NB4 (cell line): ENCODE measurements at places on chromosomes 11 and 22.
A peak's percentile ranks its signal among the peaks of the same experiment; 100 is the strongest.

DNA sequence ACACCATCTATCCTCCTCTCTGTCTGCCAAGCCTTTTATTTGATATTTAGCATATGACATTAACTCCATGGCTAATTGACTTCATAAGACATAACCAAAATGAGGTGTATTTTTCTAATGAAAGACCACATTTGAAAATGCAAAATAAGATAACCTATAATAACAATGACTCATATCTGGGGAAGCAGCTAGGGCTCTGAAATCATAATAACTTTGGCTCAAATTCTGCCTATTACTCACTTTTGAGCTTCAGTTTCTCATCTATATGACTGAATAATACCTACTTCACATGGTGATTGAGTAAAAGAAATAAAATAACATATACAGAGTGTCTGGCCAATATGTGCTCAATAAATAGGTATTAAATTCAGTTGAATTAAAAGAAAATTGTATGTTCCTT is 1419.8 kb upstream of the TENM4 start:
- DNase-seq = no peak

DNA sequence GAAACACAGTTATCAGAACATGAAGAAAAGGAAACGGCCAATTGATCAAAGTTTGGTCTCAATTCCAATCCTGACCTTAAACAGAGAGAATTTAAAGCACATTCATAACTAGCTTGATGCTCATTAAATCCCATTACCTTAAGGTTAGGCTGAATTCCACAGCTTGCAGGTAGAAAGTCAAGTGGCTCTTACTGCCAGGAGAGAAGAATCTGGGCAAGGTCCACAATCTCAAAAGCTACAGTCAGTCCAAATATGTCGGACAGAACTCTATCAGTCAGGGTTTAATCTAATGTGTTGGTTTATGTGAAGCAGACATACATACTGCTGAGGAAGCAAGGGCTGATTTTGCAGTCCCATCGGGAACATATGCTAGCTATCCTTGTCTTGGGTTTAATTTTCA is 348.8 kb downstream of the SOX6 start:
- no peak for DNase-seq

- no peak for DNase-seq
Observed at GRCh38 chr11:122556605-122557004, 98.9 kb upstream of the UBASH3B start.

DNA sequence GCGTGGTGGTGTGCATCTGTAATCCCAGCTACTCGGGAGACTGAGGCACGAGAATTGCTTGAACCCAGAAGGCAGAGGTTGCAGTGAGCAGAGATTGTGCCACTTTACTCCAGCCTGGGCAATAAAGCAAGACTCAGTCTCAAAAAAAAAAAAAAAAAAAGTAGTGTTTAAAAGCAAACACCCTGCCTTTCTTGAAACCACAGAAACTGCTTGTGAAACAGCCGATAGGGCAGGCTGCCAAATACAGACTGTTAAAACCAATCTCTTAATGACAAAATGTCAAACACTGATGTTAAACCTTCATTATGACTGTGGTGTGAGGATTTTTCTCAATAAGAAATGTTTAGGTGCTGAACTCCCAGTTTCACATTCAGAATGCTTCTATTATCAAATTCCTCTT is 27.3 kb downstream of the MARK2 start:
- peak; percentile 82 for DNase-seq

- DNase-seq = no peak
Observed at GRCh38 chr11:120959189-120959588, 64.7 kb upstream of the TBCEL start.

- no peak for DNase-seq
Observed at GRCh38 chr22:39241794-39242594, 2.8 kb downstream of the PDGFB start.

DNA sequence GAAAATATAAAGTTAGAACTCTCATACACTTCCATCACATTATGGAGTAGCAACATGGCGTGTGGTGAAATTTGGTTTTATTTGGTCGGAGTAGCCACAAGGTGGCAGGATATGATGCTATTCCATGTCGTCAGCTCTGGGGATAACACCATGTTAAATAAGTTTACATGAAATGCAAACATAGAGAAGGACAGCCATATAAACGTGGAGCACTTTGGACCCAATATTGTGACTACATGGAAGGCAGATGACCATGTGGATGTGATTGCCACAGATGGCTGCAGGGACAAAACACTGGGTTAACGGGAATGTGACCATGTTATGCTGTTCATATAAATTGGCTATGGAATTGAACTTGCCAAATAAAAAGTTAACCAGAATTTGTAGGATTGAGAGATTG is 21.0 kb downstream of the OR5M11 start:
- peak; percentile 28 for DNase-seq

DNA sequence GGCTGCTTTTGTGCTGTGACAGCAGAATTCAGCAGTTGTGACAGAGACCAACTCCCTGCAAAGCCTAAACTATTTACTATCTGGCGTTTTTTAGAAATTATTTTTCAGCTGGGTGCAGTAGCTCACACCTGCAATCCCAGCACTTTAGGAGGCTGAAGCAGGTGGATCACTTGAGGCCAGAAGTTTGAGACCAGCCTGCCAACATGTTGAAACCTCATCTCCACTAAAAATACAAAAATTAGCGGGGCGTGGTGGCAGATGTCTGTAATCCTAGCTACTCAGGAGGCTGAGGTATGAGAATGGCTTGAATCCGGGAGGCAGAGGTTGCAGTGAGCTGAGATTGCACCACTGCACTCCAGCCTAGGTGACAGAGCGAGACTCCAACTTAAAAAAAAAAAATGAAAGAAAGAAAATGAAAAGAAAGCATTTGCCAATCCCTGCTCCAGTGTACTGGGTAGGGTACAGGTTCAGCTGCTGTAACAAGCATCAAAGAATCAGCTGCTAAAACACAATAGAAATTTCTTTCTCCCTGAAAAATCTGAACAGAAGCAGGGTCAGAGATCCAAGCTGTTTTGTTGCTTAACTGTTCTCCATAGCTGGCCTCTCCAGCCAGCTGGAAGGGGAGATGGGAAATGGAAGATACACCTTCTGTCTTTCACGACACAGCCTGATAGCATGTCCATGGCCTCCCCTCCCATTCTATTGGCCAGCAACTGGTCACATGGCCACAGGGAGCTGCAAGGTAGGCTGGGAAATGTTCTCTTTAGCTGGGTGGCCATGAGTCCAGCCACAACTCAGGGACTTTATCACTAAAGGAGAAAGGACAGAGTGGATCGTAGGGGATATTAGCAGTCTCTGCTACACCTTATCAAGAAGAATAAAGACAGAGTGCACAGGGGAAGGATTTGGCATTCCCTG is 8.5 kb upstream of the NCF4 start:
- DNase-seq = no peak

- DNase-seq = no peak
Observed at GRCh38 chr11:6979365-6979764, 40.8 kb downstream of the ZNF214 start.

GRCh38 chr11:131353766-131354165 is 16.6 kb upstream of the NTM start:
- no peak for DNase-seq

GRCh38 chr11:69218271-69218682 is 62.5 kb downstream of the SMIM38 start:
- DNase-seq = no peak

DNA sequence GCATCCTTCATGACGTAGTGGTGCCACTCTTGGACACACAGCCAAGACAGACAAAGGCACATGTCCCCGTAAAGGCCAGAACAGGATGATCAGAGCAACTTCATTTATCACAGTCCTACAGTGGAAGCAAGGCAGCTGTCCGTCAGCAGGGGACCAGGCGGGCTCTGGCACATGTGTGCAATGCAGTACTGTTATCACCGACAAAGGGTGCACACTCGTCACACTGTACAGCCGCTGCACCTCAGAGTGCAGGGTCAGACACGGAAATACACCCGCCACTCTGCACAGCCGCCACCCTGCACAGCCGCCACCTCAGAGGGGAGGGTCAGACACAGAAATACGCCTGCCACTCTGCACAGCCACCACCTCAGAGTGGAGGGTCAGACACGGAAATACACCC is 13.4 kb upstream of the IL17REL start:
- no peak for DNase-seq

DNA sequence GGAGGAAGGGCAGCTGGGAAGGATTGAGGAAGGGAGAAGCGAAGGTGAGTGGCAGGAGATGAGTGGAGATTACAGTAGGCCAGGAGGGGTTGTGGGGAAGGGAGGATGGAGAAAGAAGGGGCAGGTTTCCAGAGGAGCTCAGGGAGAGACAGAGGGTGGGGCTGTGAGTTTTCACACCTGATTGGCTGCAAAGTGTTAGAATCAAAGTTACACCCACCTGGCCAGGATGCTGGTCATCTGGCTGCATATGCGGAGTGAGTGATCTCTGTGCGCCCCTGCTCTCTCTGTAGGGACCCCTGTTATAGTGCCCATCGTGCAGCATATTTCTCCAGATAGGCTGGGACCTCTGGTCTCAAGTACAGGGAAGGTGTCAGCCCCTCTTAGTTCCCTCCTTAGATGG is 18.3 kb downstream of the AMPD3 start:
- no peak for DNase-seq

- DNase-seq = peak; percentile 55
Observed at GRCh38 chr11:113796663-113797259, 17.2 kb downstream of the CLDN25 start.

DNA sequence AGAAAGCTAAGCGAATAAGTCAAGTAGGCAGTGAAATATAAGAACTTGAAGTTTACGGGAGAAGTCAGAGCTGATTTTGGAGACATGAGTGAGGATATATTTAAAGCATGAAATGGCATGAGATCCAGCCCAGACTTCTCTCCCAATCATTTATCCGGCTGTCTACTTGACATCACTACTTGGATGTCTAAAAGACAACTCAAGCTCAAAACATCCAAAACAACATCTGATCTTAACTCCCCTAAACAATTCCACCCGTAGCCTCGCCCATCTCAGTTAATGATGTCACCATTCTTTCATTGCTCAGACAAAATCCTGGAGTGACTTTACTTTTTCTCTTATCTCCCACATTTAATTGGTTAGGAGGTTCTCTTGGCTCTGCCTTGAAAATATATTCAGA is 44.5 kb downstream of the WEE1 start:
- no peak for DNase-seq

GRCh38 chr11:96144553-96144952 is 198.4 kb downstream of the MAML2 start:
- DNase-seq = no peak

- no peak for DNase-seq
Observed at GRCh38 chr11:129489249-129489648, 113.6 kb downstream of the BARX2 start.

DNA sequence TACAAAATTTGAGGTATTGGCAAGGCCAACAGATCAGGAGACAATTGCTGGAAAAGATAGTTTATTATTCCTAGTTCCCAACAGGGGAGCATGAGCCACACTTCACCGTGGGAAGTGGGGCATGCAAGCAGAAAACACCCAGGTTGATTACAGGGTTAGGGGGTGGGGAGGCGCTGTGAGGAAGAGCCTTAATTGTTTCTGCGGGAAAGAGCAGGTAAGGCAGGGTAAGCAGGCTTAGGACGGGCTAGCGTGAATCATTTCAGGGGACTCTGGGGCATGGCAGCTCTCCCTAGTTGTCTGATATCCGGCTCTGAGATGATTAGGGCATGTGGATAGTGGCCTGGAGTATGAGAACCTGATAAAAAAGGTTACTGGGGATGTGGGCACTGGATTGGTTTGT is 20.7 kb upstream of the HTR3A start:
- no peak for DNase-seq

GRCh38 chr11:63769714-63770455 is 1.3 kb upstream of the ZFTA start:
- DNase-seq = no peak

DNA sequence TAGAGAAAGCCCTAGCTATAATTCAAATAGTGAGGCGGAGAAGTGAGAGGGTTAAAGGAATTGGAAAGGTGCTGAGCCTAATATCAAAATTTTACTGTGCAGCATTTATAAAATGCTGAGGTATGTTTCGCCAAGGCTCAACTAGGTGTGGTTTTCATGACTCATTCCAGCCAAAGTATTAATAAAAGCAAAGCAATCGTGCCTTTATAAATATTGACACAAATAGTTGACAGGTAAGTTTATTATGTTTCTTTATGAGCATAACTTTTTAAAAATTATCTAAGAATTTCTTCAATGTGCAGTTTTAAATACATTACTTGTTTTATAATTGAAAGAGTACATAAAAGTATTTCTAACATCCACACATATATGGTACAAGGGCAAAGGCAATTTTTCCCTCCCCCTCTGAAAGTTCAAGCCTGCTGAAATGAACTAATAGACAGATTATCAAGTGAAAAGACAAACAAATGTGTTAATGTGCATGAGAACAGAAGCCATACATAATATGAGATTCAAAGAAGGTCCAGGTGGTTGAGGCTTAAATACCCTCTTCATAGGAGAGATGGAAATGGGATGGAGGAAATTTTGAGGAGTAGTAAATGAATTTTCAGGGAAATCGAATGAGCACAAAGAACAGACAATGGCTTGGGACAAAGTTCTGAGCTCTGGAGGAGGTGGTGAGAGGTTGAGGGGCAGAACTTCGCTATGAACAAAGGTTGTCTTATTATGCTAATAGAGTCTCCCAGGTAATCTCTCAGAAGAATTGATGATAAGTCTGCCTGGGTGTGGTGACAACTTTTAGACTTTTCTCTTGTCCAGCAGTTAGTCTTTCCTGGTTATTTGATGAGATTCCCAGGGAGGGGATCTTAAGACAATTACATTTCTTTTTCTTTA is 326.5 kb downstream of the BUD13 start:
- no peak for DNase-seq

DNA sequence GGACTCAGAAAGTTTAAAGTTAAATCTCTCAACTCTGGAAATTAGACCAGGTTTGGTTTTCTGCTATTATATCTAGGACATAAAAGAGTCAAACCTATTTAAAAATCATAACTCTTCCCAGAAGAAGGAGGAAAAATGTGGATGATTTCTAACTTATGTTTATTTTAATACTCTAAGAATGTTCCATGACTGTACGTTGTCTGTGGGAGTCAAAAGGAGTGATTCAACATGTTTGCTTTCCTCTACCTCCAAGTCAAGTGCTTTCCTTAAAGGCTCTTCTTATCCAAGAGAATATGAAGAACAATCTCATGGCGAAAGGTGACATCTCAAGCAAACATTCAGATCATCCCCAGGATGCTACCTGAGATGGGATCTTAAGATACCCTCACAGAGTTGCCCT is 21.6 kb downstream of the OR51E1 start:
- DNase-seq = no peak

GRCh38 chr11:10201343-10201742 is 92.7 kb downstream of the SBF2 start:
- DNase-seq = no peak

- DNase-seq = no peak
Observed at GRCh38 chr11:128480665-128481064, 106.7 kb downstream of the ETS1 start.

- DNase-seq = no peak
Observed at GRCh38 chr22:36339171-36340065, 48.3 kb downstream of the MYH9 start.

DNA sequence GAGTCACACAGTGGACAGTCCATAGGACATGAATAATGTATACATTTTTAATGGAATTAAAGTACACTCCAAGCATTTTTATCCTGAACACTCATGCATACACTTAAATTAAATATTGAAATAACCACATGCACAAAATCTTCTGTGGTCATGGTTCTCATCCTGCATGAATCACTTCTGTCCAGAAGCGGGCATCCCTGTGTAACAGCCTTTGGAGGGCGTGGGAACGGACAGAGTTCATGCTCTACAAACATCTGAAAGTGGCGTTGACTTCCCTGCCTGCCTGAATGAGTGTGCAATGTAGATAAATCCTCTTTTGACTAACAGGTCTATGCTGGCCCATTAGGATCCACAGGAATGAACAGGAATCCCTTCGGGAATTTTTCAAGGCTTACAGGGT is 780.2 kb downstream of the BRD1 start:
- no peak for DNase-seq

- no peak for DNase-seq
Observed at GRCh38 chr11:106001304-106002012, 20.6 kb downstream of the MSANTD4 start.
